ENCODE measurements at places on chromosomes 6 and 20. TPM values are rescaled to one million over a fixed set of nuclear protein-coding genes. Genes with fewer than 3 reads are reported as not detected.

DNA sequence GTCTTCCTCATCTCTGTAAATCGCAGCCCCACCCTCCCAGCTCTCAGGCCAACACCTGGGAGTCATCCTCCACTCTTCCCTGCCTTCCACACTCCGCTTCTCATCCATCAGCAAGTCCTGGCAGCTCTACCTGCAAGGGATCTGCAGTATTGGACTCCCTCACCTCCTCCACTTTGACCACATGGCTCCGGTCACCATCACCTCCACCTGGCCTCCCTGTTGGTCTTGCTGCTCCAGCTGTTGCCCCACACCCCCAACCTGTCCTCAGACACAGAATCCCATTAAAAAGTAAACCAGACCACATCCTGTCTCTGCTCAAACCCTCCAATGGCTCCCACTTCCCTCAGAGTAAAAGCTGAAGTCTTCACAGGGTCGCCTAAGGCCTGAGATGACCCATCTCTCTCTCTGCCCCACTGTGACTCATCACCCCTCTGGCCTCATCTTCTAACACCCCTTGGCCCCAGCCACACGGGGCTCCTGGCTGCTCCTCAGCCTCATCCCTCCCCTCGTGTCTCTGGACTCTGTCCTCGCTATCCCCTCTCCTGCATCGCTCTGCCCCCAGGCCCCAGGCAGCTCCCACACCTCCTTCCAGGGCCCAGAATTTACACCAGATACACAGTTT lies 185.1 kb upstream of the SULF2 start:
- H3K36me3 ChIP-seq: no peaks in the 10 kb centered on the region
- H3K4me1 ChIP-seq: peaks cover 9% of the 10 kb centered on the region
- H3K27me3 ChIP-seq: peaks cover 17% of the 10 kb centered on the region
- no peak for DNase-seq

GRCh38 chr6:106959985-106960384 lies 14.5 kb downstream of the CD24 start:
- no peaks in the 10 kb centered on the region for H3K36me3 ChIP-seq
- no peak overlapping the region for H3K4me3 ChIP-seq
- no peaks in the 10 kb centered on the region for H3K27me3 ChIP-seq

GRCh38 chr6:170091639-170092579 lies 199.0 kb downstream of the DLL1 start:
- peaks cover 14% of the 10 kb centered on the region for H3K4me1 ChIP-seq
- H3K36me3 ChIP-seq: no peaks in the 10 kb centered on the region
- DNase-seq: no peak
- no peak overlapping the region for H3K4me3 ChIP-seq

The LBP gene
- not detected for total RNA-seq

GRCh38 chr20:8408587-8409307 lies 276.7 kb downstream of the PLCB1 start:
- no peaks in the 10 kb centered on the region for H3K36me3 ChIP-seq
- no peak overlapping the region for H3K27ac ChIP-seq
- no peaks in the 10 kb centered on the region for H3K4me1 ChIP-seq
- no peak for DNase-seq

GRCh38 chr20:3927486-3928291 lies 38.5 kb downstream of the PANK2 start:
- H3K27me3 ChIP-seq: no peaks in the 10 kb centered on the region
- peak; percentile 18 for DNase-seq
- no peak overlapping the region for H3K4me3 ChIP-seq
- H3K4me1 ChIP-seq: peaks cover 16% of the 10 kb centered on the region

- no peaks in the 10 kb centered on the region for H3K27me3 ChIP-seq
- H3K27ac ChIP-seq: no peak overlapping the region
- no peak overlapping the region for H3K4me3 ChIP-seq
- no peak for DNase-seq
- no peaks in the 10 kb centered on the region for H3K36me3 ChIP-seq
Measured at GRCh38 chr6:163825033-163825432, 410.5 kb downstream of the QKI start.

The NANP gene
- 3.5 TPM for total RNA-seq

- no peaks in the 10 kb centered on the region for H3K36me3 ChIP-seq
- no peak overlapping the region for H3K27ac ChIP-seq
- no peaks in the 10 kb centered on the region for H3K4me1 ChIP-seq
Measured at GRCh38 chr6:108546079-108547049, 14.4 kb upstream of the FOXO3 start.

The SYNDIG1 gene
- 1.0 TPM for total RNA-seq

DNA sequence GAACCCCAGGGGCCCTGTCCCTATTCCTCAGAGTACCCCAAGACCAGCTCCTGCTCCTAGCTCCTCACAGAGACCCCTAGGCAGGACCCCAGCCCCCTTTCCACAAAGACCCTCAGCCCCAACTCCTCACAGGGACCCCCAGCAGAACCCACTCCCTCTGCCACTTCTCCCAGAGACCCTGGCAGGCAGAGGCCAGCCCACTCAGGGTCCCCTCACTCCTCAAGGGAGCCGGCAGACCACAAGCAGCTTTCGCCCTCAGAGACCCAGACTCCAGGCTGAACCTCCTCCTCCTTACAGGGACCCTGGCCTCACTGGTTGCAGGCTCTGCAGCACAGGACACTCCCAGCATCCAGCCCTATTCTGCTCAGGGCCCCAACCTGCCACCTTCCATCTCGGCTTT lies 575 bp downstream of the SLC44A4 start:
- H3K27ac ChIP-seq: no peak overlapping the region
- no peaks in the 10 kb centered on the region for H3K27me3 ChIP-seq
- H3K4me1 ChIP-seq: no peaks in the 10 kb centered on the region
- no peak for DNase-seq
- no peaks in the 10 kb centered on the region for H3K36me3 ChIP-seq

- H3K27ac ChIP-seq: no peak overlapping the region
- no peak overlapping the region for H3K4me3 ChIP-seq
Measured at GRCh38 chr6:1950631-1951030, 294.8 kb downstream of the GMDS start.

DNA sequence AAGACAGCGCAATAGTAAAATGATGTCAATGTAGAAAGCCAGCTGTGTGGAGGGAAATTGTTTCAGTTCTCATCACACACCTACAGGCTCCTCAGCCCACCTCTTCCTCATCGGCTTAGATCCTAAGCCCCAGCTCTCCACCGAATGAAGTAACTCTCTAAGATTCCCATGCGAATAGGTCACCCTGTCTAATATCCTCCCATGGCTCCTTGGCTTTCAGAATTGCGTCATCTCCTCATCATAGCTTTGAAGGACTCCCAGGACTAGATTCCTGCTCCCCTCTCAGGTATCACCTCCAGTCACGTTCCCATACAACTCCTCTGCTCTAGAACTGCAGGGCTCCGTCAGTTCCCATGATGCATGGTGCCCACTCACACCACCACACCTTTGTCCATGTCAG lies 16.2 kb upstream of the SLC22A16 start:
- DNase-seq: no peak
- H3K4me1 ChIP-seq: peaks cover 7% of the 10 kb centered on the region
- H3K36me3 ChIP-seq: no peaks in the 10 kb centered on the region
- no peaks in the 10 kb centered on the region for H3K27me3 ChIP-seq
- H3K4me3 ChIP-seq: no peak overlapping the region

DNA sequence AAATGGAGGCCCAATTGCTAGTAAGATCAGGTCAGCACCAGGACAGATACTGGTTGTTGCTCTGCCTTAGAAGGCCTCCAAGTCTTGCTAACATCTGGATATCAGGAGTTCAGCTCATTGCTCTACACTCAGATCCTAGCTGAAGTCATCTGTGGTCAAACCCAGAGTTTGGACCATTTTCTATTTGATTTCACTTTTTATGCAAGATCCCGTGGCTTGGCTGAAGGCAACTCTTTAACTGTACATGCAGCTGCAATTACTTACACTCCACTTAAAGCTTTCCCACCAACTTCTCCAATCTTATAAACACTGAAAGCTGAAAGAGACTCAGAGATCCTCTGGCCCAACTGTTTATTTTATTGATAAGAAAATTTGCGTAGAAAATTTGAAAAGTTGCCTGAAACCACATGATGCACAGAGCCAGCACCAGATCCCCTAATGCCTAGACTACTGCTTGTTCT lies 2.7 kb downstream of the SLC17A2 start:
- H3K4me1 ChIP-seq: no peaks in the 10 kb centered on the region
- no peak overlapping the region for H3K27ac ChIP-seq
- H3K27me3 ChIP-seq: no peaks in the 10 kb centered on the region
- no peaks in the 10 kb centered on the region for H3K36me3 ChIP-seq
- H3K4me3 ChIP-seq: no peak overlapping the region

DNA sequence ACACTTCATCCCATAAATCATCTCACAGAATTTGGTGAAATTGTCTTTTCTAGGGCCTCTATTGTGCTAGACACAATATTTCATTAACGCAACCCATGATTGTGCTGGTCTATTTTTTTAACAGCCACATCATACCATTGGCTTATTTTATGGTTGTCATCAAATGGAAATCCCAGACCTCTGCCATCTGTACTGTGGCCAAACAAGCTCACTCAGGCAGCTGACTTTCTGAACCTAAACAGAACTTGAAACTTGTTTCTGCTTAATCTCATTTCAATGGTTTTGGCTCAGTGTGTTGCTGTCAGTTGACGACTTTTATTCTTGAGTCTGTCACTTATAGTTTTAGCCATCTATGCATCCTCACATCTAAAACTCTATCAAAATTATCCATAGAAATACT lies 111.8 kb downstream of the HAO1 start:
- H3K27me3 ChIP-seq: no peaks in the 10 kb centered on the region
- H3K4me1 ChIP-seq: no peaks in the 10 kb centered on the region
- no peak for DNase-seq
- no peak overlapping the region for H3K27ac ChIP-seq
- H3K4me3 ChIP-seq: no peak overlapping the region

The CD83 gene
- 0.80 TPM for total RNA-seq

DNA sequence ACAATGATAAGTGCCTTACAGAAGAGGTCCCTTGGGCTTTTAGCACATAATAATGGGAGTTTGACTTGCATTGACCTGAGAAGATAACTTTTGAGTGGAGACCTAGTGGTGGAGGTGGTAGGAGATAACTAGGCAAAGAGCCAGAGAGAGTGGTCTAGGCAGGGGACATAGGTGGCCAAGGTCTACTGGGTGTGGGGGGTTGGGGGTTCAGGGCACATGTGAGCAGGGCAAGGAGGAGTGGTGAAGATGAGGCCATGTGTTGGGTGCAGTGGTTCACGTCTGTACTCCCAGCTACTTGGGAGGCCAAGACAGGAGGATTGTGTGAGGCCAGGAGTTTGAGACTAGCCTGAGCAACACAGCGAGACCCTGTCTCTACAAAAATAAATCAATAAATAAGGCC lies 74.3 kb upstream of the CTNNBL1 start:
- H3K36me3 ChIP-seq: no peaks in the 10 kb centered on the region
- no peak overlapping the region for H3K27ac ChIP-seq
- no peak overlapping the region for H3K4me3 ChIP-seq
- peaks cover 6% of the 10 kb centered on the region for H3K4me1 ChIP-seq

The ZNF391 gene
- total RNA-seq: 16.5 TPM

The PRICKLE4 gene
- total RNA-seq: 1.1 TPM

DNA sequence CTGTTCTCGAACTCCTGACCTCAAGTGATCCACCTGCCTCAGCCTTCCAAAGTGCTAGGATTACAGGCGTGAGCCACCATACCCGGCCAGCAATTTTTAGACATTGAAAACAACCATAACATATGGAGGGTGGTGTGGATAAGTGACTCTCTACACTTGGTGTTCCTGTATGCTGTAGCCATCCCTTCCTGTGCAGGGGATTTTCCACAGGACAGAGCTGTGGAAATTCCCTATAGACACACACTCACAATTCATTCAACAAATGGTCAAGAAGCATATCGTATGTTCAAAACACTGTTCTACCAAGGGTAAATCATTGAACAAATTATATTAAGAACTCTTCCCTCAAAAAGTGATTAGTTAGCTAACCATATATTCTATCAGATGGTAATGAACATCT lies 6.3 kb downstream of the BTN2A1 start:
- no peak for DNase-seq
- no peaks in the 10 kb centered on the region for H3K27me3 ChIP-seq
- peaks cover 3% of the 10 kb centered on the region for H3K4me1 ChIP-seq
- no peak overlapping the region for H3K4me3 ChIP-seq

DNA sequence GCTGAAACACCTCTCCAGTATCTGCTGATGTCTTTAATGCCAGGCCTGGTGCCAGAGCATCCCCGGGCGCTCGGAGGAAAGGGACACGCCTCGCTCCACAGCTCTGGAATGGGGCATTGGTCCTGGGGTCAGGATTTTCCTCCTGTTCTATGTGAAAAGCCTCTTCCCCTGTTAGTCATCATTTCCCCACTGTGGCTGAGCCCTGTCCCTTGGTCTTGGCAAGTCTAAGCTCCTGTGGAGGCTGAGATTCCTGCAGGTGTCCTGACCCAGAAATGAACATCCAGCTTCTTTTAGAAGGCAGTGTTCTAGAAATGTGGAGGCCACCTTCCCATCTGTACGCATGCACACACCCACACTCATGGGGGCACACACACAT lies 19.4 kb downstream of the SYNDIG1 start:
- no peak overlapping the region for H3K4me3 ChIP-seq
- H3K27ac ChIP-seq: no peak overlapping the region
- DNase-seq: no peak

The SNX21 gene
- 12.2 TPM for total RNA-seq

The SNRNP48 gene
- 54.1 TPM for total RNA-seq

GRCh38 chr6:137497721-137498463 lies 3.7 kb upstream of the OLIG3 start:
- peaks cover 38% of the 10 kb centered on the region for H3K4me1 ChIP-seq
- peak; percentile 58 for DNase-seq
- no peaks in the 10 kb centered on the region for H3K36me3 ChIP-seq
- no peak overlapping the region for H3K27ac ChIP-seq
- H3K4me3 ChIP-seq: peak overlapping the region; percentile 27

DNA sequence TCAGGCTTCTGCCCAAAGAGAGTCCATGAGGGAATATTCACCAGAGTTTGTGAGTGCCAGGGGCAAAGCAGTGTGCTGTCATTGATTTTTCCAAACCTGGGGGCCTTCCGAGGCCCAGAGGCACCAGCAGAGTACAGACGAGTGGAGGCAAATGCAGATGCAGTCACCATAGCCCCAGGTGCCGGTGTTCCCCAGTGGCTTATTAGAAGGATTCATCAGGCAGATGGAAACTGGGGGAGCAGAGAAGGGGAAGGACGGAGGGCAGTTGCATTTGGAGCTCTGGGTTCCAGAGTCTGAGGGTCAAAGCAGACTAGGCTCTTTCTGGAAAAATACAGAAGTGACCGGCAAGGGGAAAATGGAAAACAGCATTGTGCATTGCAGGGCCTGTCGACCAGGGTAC lies 184.2 kb downstream of the ANKRD60 start:
- DNase-seq: no peak
- no peaks in the 10 kb centered on the region for H3K36me3 ChIP-seq
- H3K4me3 ChIP-seq: no peak overlapping the region
- H3K27ac ChIP-seq: no peak overlapping the region

- no peak overlapping the region for H3K4me3 ChIP-seq
- H3K27ac ChIP-seq: no peak overlapping the region
- H3K36me3 ChIP-seq: no peaks in the 10 kb centered on the region
- H3K4me1 ChIP-seq: peaks cover 52% of the 10 kb centered on the region
- no peak for DNase-seq
Measured at GRCh38 chr6:111747829-111748228, 125.4 kb downstream of the FYN start.

Data from neural progenitor cell (in vitro differentiated cells).